ENCODE measurements at places on chromosomes 7 and 10.

DNA sequence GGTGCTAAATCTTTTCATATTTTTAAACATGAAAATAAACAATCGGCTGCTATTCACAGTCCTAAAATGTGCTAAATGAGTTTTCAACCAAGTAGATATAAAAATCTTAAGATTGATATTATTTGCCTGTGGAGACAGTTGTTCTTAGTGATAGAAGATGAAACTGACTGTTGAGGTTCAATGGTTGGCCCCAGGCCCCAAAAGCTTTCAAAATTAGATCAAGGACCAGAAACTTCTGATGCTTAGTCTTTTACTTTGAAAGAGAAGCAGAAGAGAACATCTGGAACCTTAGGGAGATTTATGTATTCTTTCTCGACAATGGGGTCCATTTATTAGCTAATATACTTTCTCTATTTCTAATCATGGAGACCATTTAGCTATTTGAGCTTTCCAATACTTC lies 155.8 kb downstream of the REEP3 start:
- no peak for DNase-seq

GRCh38 chr7:157419035-157419293 lies 82.2 kb downstream of the DNAJB6 start:
- no peak for DNase-seq

GRCh38 chr10:130127364-130128061 lies 8.7 kb upstream of the GLRX3 start:
- peak; percentile 29 for DNase-seq

DNA sequence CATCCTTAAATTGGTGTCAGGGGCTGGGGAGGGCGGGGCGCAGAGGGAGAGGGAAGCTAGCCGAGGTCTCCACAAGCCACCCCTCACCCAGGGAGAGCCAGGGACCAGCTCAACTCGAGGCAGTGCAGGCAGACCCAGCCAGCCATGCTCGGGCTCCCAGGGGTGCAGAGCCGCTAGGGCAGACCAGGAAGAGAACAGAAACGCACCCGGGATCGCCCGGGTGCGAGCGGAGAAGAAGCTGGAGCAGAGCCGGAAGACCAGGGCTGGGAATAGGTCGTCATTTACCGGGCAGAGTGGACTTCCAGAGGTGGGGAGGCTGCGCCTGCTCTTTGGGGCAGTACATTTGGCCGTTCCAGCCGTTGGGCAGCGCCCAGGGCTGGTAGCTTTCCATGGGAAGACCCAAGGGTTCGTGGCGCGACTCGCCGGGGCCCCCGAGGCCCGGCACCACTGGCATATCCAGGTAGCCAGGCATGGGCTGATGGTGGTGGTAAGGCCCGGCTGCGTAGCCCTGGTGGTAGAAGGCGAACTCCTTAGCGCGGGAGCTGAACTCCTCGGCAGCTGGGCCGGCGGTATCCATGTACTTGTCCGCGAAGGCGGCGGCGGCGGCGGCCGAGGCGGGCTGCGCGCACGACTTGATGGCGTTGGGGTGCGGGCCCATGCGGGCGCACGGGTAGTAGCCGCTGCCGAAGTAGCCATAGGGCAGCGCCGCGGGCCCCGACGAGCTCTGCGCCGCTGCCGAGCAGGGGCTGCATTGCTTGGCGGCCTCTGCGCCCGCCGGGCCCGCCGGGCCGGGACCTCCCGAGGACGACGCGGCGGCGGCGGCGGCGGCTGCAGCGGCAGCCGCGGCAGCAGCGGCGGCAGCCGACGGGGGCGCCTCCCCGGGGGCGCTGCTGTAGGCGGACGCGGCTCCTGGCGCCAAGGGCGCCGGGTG lies 755 bp downstream of the HOXA13 start:
- no peak for DNase-seq

- DNase-seq = no peak
Observed at GRCh38 chr7:37751096-37751495, 67.5 kb downstream of the GPR141 start.
